Activated T-cell treated with anti-CD3 and anti-CD28 coated beads for 1 hour (primary cell): ENCODE measurements at places on chromosomes 1 and 21.

- DNase-seq: no peak
Observed at GRCh38 chr1:116261227-116261626, 111.8 kb upstream of the ATP1A1 start.

- no peak for DNase-seq
Observed at GRCh38 chr1:239169276-239169675, 217.1 kb upstream of the CHRM3 start.

DNA sequence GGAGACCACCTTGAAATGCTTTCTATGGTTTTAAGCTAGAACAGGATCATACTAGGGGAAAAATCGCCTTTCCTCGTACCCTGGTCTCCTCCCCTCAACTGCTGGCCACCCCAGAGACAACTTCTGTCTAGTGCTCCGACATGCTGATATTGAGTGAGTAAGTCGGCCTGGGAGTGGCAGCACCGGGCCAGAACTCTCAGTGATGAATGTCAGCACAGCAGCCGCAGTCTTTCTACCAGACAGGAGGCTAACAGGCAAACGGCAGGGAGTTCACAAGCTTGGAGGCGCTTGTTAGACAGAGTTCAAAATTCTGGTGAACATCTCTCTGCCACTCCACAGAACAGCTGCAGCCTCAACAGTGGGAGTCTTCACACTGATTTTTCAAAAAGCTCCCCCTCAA is 716.9 kb downstream of the ADGRL2 start:
- no peak for DNase-seq

- no peak for DNase-seq
Observed at GRCh38 chr1:152525080-152525641, 10.9 kb downstream of the CRCT1 start.

- no peak for DNase-seq
Observed at GRCh38 chr1:15353839-15354579, 55.7 kb upstream of the EFHD2 start.
